Lung (tissue), 17 donors: ENCODE measurements at places on chromosomes 5 and 9. TPM values are rescaled to one million over a fixed set of nuclear protein-coding genes. Genes with fewer than 3 reads are reported as not detected.

GRCh38 chr5:107874795-107875194 is 204.1 kb upstream of the EFNA5 start:
- DNase-seq = no peak

DNA sequence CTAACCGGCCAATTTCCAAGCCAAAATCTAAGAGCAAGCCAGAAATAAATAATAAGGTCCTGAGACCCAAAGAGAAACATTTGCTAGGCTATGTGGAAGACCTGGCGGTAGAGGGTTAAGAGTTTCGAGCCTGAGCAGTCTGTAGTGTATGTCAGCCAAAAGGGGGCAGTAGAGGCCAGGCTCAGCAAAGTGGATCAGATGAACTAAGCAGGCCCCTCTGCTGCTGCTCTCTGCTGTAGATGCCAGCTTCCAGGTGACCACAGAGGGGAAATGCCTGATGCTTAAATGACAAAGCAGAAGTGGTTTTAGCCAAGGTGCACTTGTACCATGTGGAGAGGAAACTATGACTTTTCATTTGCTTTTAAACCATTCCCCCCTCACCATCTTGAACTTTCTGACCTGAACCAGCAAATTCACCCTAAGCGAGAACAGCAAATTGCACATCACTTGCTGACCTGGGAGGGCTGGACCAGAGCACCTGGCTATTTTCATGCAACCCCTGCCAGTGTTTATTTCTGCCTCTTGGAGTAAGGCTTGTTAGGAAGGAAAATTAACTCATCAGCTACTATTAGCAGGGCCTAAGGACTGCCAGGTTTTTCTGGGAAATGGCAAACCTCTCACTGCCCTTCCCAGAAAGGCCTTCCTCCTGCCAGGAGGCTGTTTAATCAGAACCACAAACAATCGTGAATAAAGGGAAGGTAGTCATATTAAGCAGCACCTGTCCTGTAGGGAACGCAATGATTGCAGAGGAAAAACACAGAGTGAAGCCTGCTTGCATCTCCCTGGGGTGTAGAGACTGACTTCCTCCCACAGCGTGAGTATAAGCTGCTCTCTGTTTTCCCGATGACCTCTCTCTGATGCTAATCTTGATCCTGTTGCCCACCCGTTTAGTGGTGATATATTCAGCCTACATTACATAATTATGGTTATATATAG is 818.2 kb downstream of the TLR4 start:
- peak; percentile 52 for DNase-seq

NCBP1 gene
- 24.0 TPM for total RNA-seq

SLC35D2 gene
- total RNA-seq = 27.2 TPM

GRCh38 chr9:7056254-7056653 is 298.5 kb downstream of the KDM4C start:
- no peak for DNase-seq

- no peak for DNase-seq
Observed at GRCh38 chr5:137487600-137487999, 11.5 kb downstream of the SPOCK1 start.

DNA sequence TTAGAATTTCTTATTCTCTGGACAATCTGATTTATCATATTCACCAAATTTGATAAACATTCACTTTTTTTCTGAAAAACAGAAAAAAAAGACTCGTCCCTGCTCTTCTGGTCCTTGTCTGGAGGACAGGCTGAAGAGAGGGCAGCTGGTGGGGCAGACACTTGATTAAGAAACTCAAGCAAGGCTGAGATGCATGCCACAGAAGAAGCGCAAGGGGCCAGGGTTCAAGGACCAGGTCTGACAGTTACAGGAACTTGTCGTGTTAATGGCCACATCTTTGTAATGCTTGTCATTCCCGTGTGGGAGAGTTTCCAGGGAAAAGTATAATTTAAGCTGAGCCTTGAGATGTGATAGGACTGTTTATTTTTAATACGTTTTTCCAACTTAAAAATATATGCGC is 40.6 kb upstream of the SHB start:
- DNase-seq = no peak

DNA sequence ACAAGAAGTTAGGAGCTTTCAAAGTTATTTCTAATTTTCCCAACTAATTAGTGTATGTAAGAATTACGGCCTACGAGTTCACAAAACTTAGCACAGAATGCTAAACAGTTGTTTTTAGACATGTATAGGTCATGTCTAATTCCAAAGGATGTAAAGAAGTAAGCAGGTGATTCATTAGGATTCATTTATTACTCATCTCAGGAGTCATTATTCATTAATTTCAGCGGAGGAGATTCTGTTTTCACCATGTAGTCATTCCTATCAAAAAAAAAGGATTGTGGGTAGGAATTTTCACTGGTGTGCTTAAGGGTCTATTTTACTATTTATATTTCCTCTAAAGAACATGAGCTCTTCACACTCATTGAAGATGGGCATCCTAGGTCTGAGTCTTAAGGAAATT is 532.2 kb downstream of the ACTL7B start:
- DNase-seq = no peak

GDA gene
- total RNA-seq = 0.61 TPM

SIT1 gene
- 0.92 TPM for total RNA-seq

GRCh38 chr5:36236801-36237200 is 4.9 kb downstream of the NADK2 start:
- no peak for DNase-seq

CDH10 gene
- 0.28 TPM for total RNA-seq

INSYN2B gene
- total RNA-seq = 0.63 TPM

PCDHGA8 gene
- 7.3 TPM for total RNA-seq

SLCO6A1 gene
- not detected for total RNA-seq

ADCY2 gene
- 1.4 TPM for total RNA-seq

GRCh38 chr5:4383102-4383501 is 757.0 kb upstream of the ADAMTS16 start:
- DNase-seq = no peak

DNA sequence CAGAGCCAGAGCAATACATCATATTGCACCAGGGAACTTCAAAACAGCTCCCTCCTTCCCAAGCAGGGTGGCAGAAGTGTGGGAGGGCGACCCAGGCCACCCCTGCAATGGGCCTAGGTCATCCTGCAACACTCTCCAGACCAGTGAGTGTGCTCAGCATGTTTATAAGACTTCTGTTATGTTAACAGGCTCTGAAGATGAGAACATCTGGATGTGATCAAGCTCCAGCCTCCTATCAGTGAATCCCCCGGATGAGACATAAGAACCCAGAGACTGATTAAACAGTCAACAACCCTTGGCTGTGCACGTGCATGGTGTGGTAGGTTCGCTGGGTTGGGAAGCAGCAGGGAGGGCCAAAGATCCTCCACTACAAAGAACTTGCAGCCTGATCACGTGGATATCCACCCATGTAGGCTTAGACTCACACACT is 63.3 kb downstream of the ABCA1 start:
- peak; percentile 88 for DNase-seq

- peak; percentile 43 for DNase-seq
Observed at GRCh38 chr5:78765756-78766411, 117.3 kb upstream of the LHFPL2 start.

- DNase-seq = peak; percentile 12
Observed at GRCh38 chr9:114289571-114290481, 33.1 kb upstream of the ORM1 start.

TNFSF15 gene
- total RNA-seq = 24.5 TPM

AIF1L gene
- total RNA-seq = 9.3 TPM

- DNase-seq = no peak
Observed at GRCh38 chr9:91431485-91431884, 7.9 kb upstream of the NFIL3 start.

DNA sequence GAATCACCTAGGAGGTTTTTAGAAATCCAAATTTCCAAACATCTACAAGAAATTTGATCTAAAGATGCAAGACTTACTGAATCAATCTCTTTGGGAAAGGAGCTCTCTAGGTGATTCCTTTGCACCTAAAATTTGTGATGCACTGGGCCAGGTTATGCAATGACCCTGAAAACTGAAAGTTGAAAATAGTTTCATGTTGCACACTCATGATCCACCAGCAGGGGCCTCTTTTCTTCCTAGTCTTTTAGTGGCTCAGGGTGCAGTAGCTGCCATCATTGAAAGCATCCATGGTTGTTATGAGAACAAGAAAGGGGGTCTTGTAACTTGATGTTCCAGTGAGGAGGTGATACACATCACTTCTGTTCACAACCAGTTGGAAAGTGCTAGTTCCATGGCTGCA is 486.8 kb downstream of the PSAT1 start:
- DNase-seq = no peak

- peak; percentile 32 for DNase-seq
Observed at GRCh38 chr5:143435210-143435657, 31.7 kb upstream of the NR3C1 start.

DNA sequence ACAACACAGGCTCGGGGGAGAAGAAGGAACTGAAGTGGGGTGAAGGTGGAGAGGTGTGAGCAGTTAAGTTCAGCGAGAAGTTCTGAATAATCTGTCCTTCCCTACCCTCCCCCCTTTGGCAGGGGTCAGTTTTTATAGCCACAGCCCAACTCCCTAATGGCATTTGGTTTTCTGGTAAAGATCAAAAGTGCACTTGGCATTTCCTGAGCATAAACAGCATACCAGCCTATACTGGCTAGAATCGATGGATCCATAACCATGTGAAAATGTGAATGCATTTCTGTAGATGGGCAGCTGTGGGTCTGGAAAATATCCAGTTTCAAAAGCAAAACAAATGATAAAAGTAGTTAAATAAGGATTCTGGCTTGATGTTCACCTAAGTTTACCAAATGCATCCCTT is 410.9 kb downstream of the PLK2 start:
- DNase-seq = no peak

BTNL8 gene
- total RNA-seq = 2.6 TPM

DNA sequence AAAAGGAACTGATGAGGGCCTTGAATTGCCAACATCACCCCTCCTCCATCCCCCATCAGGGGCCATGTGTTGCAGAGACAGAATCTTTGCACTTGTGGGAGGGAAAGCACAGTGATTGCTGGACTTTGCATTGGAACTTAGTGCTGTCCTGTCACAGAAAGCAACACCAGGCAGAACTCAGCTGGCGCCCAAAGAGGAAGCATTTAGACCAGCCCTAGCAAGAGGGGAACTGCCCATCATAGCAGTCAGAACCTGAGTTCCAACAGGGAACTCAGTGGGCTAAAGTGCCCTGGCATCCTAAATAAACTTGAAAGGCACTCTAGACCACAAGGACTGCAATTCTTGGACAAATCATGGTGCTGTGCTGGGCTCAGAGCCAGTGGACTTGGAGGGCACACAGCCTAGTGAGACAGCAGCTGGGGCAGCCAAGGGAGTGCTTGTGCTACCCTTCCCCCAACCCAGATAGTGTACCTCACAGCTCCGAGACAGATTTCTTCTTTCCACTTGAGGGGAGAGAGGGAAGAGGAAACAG is 128.1 kb downstream of the ACTL7B start:
- DNase-seq = peak; percentile 65
